ENCODE measurements at places on chromosomes 7 and 10.

- DNase-seq: no peak
Observed at GRCh38 chr10:5940807-5941218, 36.5 kb downstream of the IL15RA start.

DNA sequence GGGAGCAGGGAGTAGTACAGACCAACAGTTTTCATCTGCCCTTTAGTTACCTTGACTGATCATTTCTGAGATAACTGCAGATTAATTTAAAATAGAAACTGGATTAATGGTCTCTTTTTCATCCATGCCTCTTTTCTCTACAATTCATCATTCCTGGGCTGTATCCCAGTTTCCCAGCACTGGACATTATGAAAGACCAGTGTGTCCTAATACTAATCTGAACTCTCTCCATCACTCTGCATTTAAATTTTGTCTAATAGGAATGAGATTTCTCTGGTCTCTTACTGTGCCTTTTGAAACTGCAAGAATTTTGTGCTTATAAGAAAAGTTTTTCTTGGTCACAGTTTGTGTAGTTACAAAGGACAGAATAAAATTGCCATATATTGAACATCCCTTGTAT, 12.7 kb downstream of the PLEKHA8 start:
- DNase-seq: no peak

DNA sequence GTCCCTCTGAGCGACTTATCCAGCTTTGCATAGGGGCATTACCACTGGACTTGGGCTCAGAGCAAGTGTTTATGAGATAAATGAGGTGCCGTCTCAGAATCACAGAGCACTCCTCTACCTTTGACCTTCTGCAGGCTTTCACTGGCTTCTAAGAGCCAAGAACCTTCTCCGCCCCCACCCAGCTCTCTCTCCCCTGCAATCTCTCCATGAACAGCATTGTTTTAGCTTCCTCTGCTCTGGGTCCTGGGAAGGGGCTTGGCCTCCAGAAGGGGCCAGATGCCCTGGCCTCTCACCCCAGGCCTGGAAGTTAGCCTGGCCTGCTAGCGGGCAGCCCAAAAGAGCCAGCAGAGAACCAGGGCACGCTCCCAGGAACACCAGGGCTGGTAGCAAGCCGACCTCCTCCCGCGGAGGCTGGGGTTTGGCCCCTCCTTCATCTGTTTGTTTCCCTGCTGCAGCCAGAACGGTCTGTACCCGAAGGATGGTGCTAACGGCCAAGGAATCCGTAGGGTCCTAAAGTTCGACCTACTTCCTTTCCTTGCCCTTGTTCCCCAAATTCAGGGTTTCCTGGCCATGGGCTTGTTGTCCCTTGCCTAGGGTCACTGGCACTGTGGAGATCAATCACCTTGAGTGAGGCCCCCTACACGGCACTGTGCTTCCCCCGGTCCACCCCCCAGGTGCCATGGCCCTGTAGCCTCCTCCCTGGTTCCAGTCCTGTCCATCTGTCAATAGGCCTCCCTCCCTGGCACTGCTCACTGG, 18.7 kb upstream of the DDIT4 start:
- peak; percentile 49 for DNase-seq

DNA sequence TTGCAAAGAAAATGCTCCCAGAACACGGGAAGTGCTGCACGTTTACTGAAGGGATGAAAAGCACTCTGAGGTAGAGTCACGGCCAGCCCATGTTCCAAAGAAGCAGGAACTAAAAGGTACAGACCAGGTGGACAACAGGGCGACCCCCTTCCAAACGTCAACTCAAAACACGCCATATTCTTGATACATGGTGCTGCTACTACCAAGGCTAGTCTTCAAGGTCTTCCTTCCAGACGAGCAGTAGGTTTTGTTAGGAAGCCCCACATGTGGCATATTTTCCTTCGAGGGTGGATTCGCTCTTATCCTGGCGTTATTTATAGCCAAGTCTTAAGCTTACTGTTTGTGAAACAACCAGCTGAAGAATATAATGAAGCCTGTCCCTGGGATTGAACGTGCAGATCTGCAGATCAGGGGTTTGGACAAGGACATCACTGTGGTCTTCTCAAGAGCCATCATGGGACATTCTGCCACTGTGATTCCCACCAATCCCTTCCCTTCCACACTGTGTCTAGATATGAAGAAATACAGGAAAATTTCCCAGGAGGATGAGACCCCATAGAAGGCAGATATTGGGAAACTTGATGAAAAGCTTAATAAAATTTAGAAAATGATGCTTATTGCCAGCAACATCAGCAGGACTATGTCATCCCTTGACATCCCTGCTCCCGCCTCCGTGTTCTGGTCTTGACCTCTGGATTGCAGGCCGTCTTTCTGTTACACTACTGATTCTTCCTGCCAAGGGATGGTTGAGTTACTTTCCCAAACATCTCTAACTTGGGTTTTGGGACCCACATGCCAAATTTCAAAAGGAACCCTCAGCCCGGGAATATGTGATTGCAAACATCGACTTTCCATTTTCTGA, 734.4 kb downstream of the PARD3 start:
- DNase-seq: no peak

DNA sequence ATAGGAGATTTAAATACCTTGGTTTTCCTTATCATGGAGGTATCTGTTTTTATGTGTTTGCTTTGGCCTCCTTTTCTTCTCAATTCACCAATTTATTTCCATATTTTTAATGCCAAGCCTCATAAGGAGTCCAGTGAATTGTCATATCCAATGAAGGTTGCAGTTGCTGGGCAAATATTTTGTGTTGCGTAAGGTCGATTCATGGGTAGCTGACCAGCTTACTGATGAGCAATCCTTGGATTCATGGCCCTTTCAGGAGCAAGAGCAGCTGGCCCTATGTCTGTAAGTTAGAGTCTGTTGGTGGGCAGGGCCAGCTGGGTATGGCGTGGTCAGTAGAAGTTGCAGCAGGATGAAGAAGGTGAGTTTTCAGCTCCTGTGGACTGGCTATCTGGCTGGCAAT, 182.9 kb downstream of the PFKFB3 start:
- no peak for DNase-seq

DNA sequence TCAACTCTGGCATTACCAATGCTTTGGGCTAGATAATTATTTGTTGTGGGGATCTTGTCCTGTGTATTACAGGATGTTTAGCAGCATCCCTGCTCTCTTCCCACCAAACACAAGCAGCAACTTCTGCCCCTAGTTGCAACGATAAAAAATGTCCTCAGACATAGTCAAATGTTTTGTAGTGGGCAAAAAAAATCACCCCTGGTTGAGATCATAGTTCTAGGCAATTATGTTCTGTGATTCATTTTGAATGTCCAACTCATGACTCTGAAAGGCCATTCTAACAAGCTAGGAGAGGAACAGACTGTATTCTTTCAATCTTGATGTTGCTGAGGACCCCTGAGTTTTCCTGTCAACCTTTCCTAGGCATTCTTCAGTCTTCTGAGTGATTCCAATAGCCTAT, 79.5 kb downstream of the RTKN2 start:
- no peak for DNase-seq

GRCh38 chr10:62029401-62029800, 127.9 kb downstream of the ARID5B start:
- no peak for DNase-seq

DNA sequence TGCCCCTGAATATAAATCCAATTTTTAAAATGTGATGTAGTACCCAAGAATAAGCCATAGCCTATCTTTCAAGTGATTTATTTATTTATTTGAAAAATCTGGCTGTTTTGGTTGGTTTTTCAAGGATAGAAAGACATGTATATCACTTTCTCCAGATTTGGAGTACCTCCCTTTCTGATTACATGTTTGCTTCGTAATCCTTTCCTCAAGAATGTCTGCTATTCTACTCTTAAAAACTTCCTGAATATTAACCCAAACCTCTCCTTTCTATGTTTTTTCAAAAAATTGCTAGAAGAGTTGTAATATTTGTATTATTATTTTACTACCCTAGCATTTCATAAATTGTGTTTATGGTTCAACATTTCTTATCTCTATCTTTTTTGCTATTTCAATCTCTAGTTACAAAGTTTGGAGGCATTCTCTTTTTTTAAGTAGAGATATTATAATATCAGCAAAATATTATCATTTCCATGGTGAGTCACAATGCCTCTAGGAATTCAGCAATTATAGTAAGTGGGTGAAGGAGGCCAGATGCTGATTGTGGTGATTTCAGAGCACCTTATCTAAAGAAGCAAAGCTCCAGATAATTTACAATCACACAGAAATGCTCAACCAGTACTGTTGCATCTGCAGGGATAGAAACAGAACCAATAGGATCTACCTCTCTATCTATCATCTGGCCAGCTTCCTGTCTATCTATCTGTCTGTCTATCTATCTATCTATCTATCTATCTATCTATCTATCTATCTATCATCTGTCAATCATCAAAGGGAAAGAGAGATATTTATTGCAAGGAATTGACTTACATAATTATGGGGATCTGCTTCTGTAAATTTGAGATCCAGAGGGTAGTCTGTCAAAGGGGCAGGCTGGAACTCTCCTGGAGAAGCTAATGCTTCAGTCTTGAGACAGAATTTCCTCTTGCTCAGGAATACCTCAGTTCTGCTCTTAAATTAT, 412.5 kb upstream of the SEMA3C start:
- DNase-seq: no peak

GRCh38 chr10:91745090-91745831, 53.0 kb upstream of the TNKS2 start:
- DNase-seq: no peak

DNA sequence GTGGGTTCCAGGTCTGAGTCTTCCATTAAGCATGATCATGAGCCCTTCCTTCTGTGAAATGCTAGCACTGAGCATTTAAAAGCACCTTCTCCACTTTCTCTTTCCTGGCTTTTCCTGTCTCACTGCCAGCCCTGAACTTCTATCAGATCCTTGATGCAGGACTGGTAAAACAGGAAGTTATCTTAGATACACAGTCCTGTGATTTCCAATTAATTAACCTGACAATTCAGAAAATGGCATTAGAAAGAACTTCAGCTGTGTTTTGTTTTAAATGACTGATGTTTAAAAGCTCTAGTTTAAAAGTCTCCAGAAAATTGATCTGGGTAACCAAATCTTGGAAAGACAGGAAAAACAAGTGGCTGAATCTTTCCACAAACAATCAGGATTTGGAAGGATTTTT, 79.0 kb upstream of the MACROH2A2 start:
- no peak for DNase-seq

- DNase-seq: no peak
Observed at GRCh38 chr10:113297226-113297625, 255.6 kb upstream of the HABP2 start.
